ENCODE measurements at places on chromosomes 11 and 22.

- no peak for DNase-seq
Measured at GRCh38 chr11:120857508-120857907, 166.4 kb upstream of the TBCEL start.

GRCh38 chr11:111557425-111558111 lies 17.0 kb downstream of the LAYN start:
- DNase-seq: no peak

- DNase-seq: no peak
Measured at GRCh38 chr11:70240337-70240736, 30.2 kb upstream of the PPFIA1 start.

- no peak for DNase-seq
Measured at GRCh38 chr22:29073618-29074275, 912 bp downstream of the KREMEN1 start.

DNA sequence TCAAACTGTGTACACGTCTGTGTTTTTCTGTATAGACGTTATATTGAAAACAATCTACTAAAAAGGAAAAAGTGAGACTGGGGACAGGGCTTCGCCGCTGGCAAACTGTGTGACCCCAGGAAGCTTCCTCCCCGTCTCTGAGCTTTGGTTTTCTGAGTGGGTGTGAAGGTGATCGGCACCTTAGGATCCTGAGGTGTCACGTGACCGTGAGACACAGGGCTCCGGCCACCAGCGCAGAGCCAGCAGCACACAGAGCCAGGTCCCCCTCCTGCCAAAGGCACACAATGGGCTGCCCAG lies 32.0 kb downstream of the KIAA0930 start:
- DNase-seq: no peak

DNA sequence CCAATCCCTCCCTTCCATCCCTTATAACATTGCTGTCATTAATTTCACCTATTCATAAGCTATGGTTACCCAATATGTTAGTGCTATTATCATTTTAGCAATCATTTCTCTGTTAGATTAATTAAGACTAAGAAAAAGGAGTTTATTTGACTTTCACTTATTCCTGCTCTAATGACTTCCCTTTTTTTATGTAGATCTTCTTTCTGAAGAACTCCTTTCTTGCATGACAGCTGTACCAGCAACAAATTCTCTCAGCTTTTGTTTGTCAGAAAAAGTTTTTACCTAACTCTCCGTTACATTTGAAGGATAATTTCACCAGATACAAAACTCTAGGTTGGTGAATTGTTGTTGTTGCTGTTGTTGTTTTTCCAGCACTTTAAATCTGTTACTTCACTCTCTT lies 28.6 kb upstream of the OR8B8 start:
- no peak for DNase-seq

GRCh38 chr11:94658386-94658785 lies 91.2 kb downstream of the PIWIL4 start:
- DNase-seq: no peak

DNA sequence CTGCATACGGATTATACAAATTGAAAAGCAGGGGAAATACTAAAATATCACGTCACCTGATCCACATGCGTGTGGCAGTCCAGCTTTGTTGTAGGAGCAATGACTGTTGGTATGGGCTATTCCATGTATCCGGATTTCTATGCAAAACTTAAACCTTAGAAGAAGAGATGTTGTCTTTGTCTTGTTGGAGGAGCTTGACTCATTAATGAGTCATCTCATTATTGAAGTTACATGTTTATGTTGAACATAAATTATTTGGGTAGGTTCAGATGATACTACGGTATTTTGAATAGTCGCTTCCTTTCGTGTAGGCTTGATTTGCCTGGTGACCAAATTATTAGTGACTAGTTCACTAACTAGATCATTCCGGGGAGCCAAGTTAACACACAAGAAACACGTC lies 806 bp upstream of the SAAL1 start:
- no peak for DNase-seq

DNA sequence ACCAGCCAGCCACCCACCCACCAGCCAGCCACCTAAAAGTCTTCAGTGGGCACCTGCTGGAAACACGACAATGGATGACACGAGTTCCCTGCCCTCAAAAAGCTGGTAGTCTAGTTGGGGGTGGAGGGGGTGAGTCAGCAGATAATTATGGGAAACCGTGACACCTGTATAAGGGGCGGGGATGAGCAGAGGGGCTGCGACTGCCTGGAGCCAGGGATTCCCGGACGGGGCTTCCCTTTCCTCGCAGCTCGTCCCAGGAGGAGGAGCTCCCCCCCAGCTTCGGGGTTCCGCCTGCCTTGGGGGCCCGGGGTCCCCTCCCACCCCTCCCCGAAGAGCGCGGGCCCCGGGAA lies 2.3 kb upstream of the RTN4RL2 start:
- DNase-seq: no peak

DNA sequence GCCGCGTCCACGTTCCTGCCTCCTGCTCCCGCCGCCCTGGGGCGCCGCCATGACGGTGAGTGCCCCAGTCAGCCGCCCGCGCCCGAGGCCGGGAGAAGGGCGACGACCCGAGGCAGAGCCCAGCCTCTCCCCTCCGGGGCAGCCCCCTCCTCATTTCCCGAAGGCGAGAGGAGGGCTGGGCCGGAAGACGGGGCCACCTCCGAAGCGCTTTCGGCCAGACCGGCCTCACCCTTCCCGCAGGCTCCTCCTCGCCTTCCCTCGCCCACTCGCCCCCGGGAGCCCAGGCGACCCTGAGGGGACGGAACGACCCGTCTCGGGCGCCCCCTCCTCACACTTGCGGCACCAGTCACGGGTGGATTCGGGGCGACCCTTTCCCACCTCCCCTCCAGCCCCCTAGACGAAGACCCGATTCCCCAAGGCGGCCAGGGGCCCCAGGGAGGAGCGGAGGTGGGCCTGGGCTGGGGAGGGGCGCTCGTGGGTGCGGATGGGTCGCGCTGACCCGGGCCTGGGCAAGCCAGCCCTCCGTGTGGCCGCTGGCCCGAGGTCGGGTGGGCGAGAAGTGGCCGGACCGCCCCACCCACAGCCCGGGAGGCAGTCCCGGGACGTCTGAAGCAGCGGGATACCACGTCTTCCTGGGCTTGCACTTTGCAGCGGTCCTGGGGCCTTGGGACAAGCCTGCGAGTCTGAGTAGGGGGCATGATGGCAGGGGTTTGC lies 49.7 kb downstream of the TRIOBP start:
- DNase-seq: peak; percentile 4

GRCh38 chr11:114162719-114163123 lies 103.2 kb downstream of the ZBTB16 start:
- no peak for DNase-seq

- no peak for DNase-seq
Measured at GRCh38 chr22:47203554-47203991, 441.1 kb downstream of the TBC1D22A start.

DNA sequence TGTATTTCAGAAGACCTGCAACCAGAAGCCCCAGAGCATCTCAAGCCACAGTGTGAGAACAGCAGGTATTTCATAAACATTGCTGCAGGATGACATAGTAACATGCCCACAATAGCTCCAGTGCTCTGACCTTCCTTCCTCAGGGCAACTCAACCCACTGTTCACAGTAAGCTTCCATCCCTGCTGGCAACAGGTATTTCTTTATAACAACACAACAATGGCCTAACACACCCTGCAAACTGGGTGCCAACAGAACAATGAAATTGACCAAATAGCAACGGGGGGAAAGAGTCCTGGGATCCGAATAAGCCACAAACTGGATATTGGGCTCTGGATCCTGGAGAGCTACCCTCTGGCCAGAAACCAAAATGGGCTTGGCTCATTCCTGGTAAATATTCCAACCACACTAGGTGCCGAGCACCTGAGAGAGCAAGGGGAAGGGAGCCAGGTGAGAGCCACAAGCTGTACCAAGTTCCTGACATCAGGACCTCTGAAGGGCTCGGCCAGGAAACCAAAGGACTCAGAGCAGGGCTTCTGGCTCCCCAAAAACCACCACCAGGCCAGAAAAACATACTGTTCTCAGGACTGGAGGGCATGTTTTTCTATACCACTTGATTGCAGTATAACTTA lies 99.5 kb downstream of the MICAL3 start:
- no peak for DNase-seq

DNA sequence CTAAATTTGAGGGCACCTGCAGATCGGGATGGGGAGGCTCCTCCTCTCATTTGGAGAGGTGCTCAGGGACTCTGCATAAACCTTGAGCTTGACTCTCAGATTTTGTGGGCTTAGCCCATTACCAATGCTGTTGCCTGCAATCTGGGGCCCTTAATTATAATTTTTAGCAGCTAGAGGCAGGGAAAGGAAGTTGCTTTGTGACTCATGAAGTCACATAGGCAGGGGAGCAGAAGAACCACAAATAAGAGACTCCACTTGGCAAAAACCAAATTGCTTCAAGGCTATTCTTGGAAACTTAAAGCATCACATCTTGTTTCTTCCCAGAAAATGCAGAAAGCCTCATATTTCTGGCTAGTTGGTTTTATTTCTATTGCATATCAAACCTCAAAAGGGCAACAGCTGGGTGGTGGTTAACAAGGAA lies 46.9 kb downstream of the MICAL2 start:
- no peak for DNase-seq

GRCh38 chr11:72750086-72750485 lies 2.1 kb downstream of the ARAP1 start:
- DNase-seq: no peak

DNA sequence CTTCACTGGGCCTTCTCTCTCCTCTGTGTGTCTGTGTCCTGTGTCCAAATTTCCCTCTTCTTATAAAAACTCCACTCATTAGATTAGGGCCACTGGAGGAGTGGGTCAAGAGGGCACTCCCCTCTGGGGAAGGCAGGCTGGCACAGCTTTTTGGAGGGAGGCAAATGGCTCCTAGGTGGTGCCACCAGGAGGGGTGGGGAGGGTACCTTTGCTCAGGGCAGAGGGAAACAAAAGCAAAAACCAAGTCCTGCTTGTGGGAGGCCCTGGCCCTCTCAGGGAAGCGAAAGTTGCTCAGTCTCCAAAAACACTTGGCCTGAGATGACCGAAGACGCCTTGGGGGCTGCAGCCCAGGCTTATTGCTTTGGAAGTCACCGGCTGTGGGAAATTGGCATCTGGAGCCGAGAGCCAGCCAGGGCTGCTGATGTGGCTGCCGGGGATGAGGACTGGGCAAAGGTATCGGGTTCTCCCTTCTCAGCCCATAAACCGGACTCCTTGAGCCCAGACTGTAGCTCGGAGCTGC lies 48.2 kb upstream of the ANO1 start:
- no peak for DNase-seq

- no peak for DNase-seq
Measured at GRCh38 chr11:68854273-68854958, 12.7 kb upstream of the CPT1A start.

- DNase-seq: no peak
Measured at GRCh38 chr11:122779047-122779629, 59.2 kb upstream of the CRTAM start.

- DNase-seq: no peak
Measured at GRCh38 chr11:131658952-131659351, 288.5 kb downstream of the NTM start.

All from activated naive CD8-positive, alpha-beta T cell treated with anti-CD3 and anti-CD28 coated beads, Interleukin-2, amount 50 U/mL, for 16 hours (primary cell).